ENCODE measurements at places on chromosomes 11 and 22.

DNA sequence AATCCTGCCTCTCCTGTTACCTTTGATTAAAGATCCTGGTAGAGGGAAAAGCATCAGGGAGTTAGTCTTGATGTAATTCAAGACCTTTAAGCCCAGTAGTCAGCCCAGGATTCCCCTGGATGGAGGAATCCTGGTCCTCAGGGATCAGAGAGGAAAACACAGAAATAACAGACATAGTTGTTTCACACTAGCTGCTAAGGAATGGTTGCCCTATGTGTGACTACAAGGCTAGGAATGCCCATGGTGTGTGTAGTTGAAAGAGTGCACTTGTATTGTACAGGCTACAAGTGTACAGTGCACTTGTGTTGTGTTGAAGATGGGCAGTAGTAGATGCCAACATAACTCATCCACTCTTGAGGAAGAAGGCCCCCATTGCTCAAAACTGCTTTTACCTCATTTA, 226.8 kb downstream of the AASDHPPT start:
- DNase-seq = no peak

- DNase-seq = no peak
Observed at GRCh38 chr11:100923555-100923954, 206.1 kb downstream of the PGR start.

DNA sequence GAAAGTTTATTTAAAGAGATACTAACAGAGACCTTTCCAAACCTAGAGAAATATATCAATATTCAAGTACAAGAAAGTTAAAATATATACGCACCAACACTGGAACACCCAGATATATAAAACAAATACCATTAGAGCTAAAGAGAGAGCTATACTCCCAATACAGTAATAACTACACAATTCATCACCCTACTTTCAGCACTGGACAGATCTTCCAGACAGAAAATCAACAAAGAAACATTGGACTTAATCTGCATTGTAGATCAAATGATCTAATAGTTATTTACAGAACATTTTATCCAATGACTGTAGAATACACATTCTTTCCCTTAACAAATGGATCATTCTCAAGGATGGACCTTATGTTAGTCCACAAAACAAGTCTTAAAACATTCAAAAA, 311.9 kb downstream of the METTL15 start:
- DNase-seq = no peak

DNA sequence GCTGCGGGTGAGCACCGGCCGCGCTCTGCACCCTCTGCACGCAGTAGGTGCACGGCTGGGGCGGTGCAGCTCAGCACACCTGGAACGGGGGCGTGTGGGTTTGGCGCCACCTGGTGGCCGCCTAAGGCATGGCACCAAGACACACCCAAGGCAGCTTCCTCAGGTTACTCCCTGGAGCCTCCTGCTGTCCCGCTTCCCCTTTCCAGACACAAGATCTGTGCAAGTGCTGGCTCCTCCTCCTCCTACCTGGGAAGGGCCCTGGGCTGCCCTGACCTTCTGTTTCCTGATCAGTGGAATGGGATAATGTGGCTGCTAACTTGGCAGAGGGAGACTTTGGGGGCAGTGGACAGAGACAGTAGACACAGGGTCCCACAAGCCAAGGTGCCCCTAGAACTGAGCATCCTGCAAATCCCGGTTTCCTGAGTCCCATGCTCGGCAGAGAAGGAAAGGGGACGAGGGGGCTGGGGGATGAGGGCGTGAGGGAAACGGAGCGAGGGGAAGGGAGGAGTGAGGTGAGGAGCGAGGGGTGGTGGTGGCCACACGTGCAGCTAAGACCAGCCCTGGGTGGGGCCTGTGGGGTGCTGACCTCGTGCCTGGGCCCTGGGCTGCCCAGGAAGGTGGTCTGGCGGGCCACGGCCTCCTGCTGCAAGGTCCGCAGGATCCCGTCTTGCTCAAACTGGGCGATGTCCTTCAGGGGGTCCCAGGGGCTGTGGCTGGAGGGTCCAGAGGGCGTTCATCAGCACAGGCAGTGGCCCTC, 34.8 kb upstream of the CARS1 start:
- DNase-seq = peak; percentile 60

DNA sequence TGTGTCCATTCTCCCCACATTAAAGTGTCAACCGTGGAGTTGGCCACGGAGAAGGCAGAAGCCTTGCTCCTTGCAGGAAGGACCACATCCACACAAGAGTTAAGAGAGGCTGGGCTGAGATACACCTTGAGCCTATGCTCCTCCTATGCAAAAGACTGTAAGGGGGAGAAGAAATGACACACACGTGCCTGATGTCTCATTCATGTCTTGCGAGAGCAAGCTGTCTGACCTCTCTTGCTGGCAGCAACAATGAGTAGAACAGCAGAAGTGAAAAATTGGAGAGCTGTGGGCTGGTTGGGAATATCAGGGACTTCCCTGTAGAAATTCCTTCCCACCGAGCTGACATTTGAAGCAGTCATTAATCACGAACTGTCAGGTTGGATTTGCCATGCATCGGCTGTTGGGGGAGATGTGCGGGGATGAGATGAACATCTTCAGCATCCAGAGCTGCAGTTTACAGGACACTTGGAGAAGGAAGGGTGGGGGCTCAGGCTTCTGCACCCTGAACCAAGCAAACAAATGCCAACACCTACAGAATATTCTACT, 139.3 kb downstream of the MYO18B start:
- no peak for DNase-seq

DNA sequence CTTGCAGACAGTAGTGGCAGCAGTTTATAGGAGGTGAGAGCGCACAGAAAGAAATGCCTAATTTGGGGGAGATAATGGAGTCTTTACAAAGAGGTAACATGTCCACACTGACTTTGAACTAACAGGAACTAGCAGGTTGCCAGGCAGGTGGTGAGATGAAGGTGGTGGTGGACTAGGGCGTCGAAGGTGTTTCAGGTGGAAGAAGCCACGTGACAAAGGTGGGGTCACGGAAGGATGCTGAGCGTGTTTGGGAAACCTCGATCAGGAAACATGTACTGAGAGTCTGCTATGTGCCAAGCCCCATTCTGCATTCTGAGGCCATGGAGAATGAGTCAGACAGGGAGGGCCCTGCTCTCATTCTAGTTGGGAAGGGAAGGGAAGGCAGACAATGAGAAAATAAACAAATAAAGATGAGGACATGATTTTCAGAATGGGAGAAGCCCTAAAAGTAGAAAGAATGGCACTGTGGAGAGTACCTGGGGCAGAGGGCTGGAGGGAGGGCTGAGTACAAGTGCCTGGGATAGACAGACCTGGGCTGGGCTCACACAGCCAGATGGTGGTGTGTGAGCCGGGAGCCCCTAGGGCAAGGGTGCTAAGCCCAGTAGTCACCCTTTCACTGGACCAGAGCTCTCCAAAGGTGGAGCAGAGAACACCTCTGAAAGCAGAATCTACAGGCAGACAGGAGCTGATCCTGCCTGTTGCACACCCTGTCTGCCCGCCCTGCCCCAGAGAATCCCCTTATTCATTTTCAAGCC, 16.2 kb upstream of the NNMT start:
- DNase-seq = no peak

GRCh38 chr11:10933455-10934292, 75.8 kb upstream of the ZBED5 start:
- peak; percentile 61 for DNase-seq

GRCh38 chr11:61793083-61793828, 545 bp downstream of the FEN1 start:
- DNase-seq = no peak

DNA sequence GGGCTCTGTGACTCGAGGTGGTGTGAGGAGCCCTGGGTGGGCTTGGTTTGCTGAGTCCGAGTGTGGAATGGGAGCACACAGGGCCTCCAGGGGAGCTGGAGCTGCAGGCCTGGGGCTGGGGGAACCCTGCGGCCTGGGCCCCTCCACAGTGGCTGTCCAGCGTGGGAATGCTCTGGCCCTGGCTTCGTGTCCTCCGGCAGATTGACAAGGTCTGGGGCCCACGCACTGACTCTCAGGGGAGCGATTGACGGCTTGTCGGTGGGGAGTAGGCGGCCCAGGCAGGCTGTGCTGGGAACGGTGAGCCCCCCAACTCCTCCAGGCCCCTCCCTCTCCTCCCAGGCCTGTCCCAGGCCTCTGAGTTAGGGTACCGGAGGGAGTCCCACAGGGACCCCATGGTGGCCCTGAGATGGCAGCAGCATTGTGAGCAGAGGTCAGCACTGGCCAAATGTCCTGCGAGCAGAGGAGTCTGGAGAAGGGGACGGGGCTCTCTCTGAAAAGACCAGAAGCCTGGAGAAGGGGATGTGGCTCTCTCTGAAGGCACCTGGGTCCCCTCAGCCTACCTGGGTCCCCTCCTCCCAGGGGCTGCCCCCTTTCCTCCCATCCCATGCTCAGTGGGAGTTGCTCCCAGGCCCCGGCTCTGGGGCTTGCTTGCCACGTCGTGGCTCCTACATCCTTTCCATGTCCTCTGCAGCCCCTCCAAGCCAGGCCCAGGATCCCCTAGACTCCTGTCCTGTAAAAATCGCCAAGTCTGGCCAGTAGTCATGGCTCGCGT, 23.8 kb upstream of the MYEOV start:
- no peak for DNase-seq

- peak; percentile 29 for DNase-seq
Observed at GRCh38 chr22:36385491-36386350, 2.0 kb downstream of the MYH9 start.

DNA sequence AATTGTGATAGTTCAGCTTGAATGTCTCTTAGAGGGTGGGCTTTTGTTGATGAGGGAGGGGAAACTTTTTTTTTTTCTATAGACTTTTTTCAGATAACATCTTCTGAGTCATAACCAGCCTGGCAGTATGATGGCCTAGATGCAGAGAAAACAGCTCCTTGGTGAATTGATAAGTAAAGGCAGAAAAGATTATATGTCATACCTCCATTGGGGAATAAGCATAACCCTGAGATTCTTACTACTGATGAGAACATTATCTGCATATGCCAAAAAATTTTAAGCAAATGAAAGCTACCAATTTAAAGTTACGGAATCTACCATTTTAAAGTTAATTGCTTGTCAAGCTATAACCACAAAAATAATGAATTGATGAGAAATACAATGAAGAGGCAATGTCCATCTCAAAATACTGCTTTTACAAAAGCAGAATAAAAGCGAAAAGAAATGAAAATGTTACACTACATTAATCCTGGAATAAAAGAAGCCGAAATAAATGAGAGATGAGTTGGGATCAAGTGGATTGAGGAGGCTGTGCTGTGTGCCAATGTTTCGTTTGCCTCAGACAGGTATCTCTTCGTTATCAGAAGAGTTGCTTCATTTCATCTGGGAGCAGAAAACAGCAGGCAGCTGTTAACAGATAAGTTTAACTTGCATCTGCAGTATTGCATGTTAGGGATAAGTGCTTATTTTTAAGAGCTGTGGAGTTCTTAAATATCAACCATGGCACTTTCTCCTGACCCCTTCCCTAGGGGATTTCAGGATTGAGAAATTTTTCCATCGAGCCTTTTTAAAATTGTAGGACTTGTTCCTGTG, 3.9 kb downstream of the MALAT1 start:
- no peak for DNase-seq

DNA sequence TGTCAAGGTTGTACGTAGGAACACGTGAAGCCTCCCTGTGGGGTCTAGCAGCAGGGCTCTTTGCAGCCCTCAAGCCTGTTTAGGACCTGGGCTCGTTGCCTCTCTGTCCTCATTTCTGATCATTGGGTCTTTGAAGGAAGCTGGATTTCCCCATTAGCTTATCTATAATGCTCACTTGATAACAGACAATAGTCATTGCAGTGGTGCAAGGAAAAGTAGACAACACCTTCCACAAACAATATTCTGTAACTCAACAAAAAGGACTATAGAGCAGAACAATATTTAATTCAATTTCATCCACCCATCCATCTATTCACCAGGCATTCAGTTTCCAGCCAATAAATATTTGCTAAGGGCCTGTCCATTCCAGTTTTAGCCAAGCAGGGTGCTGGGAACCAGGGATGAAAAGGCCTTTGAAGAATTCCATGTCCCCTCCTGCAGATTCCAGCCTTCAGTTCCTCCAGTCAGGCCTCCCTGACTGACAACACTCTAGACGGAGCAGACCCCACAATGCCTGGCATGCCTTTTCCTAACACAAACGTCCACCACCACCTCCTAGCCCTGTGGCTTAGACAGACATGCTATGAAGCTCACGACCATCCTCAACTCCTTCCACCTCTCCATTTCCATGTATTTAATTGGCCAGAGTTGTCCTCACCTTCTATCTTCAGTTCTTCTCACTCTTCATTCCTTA, 12.7 kb upstream of the POLD3 start:
- DNase-seq = no peak

DNA sequence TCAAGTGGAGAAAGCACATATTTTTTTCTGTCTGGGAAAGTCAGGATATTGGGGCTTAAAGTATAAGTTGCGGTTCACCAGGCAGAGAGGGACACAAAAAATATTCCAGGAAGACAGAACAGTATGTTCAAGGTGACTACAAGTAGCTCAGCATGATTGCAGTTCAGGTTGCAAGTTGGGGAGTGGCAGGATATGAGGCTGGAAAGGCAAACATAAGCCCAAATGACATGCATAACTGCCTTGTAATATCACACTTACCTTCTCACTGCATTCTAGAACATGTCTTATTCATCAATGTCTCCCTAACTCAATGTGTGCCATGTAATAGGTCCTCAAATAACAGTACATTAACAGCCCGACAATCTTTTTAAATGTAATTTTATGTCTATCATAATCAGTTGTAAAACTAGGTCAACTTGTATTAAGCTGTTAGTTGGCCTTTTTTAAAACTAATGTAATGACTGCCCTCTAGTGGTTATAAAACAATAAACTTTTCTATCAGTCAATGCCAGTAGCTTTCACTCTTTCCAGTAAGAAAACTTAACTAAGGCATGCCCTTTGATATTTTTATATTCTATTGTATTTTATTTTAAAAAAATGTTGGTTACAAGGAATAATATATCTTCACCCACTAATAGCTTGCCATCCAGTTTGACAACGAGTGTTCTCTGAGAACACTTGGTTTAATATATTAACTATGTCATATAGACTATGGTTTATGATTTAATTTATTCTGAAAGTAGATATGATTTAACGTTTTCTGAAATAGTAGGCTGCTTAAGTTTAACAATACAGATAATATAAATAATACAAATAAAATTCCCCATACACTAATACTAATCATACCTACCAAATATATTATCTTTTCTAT, 39.4 kb upstream of the CFAP300 start:
- no peak for DNase-seq

DNA sequence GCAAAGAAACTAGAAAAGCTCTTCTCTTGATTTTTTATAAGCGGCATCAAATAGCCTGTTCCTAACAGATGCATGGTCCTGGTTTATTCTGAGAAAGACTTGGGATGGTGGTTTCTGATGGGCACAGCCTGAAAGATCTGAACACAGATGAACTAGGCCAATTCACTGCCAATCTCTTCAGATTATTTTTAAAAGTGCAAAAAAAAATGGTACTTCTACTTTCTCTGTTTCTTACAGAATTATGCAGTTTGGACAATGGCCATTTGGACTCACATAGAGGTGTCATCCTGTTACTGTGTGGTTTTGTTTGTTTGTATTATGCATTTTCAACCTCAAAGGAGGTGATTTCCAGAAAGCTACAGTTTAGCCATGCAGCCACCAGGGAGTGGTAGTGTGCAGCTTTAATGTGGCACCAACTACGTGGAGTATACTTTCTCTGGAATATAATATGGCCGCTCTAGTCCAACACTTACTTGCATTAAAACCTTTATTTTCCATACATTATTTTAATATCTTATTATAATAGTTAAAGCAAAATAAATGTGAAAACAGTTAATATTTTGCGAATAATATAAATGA, 469.8 kb upstream of the KIRREL3 start:
- DNase-seq = no peak

- DNase-seq = no peak
Observed at GRCh38 chr11:84471501-84471900, 1155.6 kb downstream of the DLG2 start.
